Urinary bladder (tissue), 4 donors: ENCODE measurements at places on chromosomes 12 and 14. TPM values are rescaled to one million over a fixed set of nuclear protein-coding genes. Genes with fewer than 3 reads are reported as not detected.
A peak's percentile ranks its signal among the peaks of the same experiment; 100 is the strongest.

- DNase-seq: no peak
Measured at GRCh38 chr14:63032076-63032475, 13.2 kb downstream of the KCNH5 start.

CHFR gene
- 28.2 TPM for total RNA-seq

DNA sequence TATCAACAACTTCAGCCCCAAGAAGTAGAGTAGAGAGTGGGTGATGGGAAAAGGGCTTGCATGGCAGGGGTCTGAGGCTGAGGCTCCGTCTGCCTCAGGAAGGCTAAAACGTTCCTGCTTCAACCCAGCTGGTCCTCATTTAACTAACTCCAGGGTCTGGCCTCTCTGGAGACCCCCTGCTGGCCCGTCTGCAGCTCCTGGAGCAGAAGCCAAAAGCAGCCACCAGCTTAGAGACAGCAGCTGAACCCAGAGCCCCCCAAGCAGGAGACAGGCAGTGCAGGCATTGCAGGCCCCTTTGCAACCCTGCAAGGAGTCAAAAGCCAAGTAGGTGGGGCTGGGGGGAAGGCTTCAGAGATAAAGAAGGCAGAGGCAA is 25.1 kb upstream of the LTBP2 start:
- DNase-seq: no peak

- no peak for DNase-seq
Measured at GRCh38 chr12:75852143-75852542, 179.4 kb downstream of the PHLDA1 start.

FAR2 gene
- total RNA-seq: 18.6 TPM

TPH2 gene
- total RNA-seq: not detected

- no peak for DNase-seq
Measured at GRCh38 chr12:94397401-94397800, 62.3 kb downstream of the CEP83 start.

- peak; percentile 51 for DNase-seq
Measured at GRCh38 chr12:1291601-1292332, 300.7 kb downstream of the ERC1 start.
